8988T (cell line): ENCODE measurements at places on chromosomes 1 and 21.

- no peak for DNase-seq
Measured at GRCh38 chr1:3639397-3639911, 10.4 kb downstream of the WRAP73 start.

GRCh38 chr1:230348386-230349019 is 77.6 kb downstream of the PGBD5 start:
- no peak for DNase-seq

GRCh38 chr1:34715139-34715538 is 39.7 kb upstream of the GJB5 start:
- no peak for DNase-seq

- no peak for DNase-seq
Measured at GRCh38 chr1:25631750-25632485, 15.3 kb downstream of the MAN1C1 start.

GRCh38 chr1:232805269-232806185 is at the start of gene MAP10:
Gene MAP10 (plus strand): TSS chr1:232805416. CDS start chr1:232805450, 34 bp downstream.
- DNase-seq: peak; percentile 66

GRCh38 chr21:42311816-42312625 is 3.2 kb downstream of the TFF3 start:
- DNase-seq: no peak

GRCh38 chr1:153232553-153232952 is 15.2 kb downstream of the PRR9 start:
- no peak for DNase-seq

- DNase-seq: no peak
Measured at GRCh38 chr1:6359216-6360116, 34.1 kb downstream of the ACOT7 start.

- DNase-seq: no peak
Measured at GRCh38 chr1:206109718-206110117, 7.5 kb downstream of the AVPR1B start.

- no peak for DNase-seq
Measured at GRCh38 chr1:219806642-219807041, 121.7 kb downstream of the SLC30A10 start.

DNA sequence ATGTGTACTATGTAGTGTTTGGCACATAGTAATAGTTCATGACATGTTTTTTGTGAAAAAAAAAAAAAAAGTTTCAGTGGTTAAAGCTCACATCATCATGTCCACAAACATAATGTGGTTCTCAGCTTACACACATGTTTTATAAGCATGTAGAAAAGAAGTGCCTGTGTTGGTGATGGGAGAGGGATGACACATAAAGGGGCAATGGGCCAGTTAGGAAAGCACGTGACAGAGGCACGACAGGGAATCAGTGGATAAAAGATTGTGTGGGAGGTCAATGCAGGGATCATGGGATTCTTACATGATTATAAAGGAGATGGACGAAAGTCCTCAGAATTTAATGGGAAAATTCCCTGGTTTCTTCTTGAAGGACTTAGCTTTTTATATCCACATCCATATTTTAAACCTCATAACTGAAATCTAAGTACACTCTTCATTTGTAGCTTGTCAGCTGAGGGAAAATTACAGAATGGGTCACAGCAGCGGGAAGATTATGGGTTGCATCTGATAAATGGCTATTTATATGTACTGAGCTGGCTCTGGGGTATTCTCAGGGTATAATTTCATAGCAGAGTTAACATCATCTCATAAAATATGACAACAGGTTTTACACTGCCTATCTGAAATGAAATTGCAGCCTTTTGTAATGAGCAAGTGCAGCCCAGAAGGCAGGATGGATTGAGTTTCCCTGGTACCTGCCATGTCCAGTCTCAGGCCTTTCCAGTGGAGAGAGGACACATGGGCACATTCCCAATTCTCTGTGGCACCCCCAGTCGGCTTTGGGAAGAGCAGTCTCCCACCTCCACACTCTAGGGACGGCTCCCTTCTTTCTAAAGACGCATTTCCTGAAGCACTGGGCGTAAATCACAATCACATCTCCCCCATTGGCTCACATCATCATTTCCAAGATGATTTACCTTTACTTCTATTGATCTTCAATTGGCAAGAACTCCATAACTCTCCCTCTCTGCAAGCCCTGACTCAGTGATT is 42.3 kb upstream of the NHLH2 start:
- DNase-seq: no peak

DNA sequence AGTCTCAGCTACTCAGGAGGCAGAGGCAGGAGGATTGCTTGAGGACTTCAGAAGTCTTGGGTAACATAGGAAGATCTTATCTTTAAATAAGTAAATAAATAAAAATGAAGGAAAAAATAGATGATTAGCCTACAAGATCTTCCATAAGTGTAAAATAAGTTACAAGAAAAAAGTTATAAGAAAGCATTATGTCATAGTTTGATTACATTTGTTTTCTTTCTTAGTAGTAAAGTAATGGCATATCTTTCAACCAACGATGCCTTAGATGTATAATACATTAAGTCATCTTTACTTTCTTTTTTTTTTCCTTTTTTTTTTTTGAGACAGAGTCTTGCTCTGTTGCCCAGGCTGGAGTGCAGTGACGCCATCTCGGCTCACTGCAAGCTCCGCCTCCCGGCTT is 46.5 kb downstream of the SNRPE start:
- no peak for DNase-seq

GRCh38 chr1:198167436-198167934 is 10.7 kb downstream of the NEK7 start:
- no peak for DNase-seq

- DNase-seq: no peak
Measured at GRCh38 chr1:20666146-20666545, 5.0 kb upstream of the DDOST start.

DNA sequence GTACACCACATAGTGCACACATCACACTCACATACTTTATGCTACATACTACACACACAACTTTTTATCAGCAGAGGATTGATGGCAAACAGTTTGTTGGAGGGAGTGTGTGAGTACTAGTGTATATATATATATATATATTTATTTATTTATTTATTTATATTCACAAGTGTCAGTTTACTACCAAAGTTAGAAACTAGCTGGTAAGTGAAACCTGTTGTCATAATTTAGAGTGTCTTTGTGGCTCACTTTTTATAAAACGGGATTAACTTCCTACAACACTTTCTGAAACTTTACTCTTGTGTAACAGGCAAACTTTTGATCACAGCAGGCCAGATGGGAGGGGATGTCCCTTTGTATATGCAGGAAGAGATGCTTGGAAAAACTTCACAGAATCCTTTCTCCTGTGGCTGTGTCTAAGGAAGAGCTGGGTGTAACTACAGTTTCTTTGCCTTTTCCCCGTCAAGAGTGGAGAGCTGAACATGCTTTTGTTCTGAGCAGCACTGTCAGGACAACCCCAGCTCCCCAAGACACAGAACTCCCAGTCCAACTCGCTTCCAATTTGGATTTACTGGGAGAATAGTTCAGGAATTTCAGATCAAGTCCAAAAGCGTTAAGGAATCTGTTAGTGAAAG is 1.9 kb upstream of the SAMD13 start:
- DNase-seq: no peak

DNA sequence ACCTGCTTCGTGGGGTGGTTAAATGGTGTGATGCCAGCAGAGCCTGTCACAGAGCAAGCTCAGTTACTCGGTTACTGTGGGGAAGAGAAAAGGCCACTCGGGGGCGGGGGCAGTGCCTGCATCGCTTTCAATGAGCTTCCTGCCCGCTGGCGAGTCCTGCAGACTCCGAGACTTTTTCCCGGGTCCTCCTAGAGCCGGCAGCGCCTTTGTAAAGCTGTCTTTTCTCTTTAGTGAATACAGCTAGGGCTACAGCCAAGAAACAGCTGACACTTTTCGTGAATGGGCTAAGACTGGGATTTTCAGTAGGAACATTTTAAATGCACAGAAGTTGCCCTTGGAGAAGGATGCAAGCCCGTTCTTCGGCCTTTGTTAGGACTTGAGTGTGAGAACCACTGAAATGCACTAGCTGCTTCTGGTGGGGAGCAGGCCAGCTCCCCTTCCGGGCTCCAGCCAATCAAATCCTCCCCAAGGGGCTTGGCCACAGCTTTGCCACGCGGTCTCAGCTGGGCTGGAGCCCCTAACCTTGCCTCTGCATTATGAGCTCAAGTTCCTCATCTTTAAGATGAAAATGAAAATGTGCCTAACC is 23.4 kb upstream of the EFHD2 start:
- no peak for DNase-seq

- no peak for DNase-seq
Measured at GRCh38 chr1:53979712-53980450, 33.7 kb downstream of the LRRC42 start.

- peak; percentile 29 for DNase-seq
Measured at GRCh38 chr21:36203603-36203889, 46.9 kb downstream of the DOP1B start.

GRCh38 chr1:116382857-116383483 is 9.9 kb downstream of the ATP1A1 start:
- no peak for DNase-seq
